ENCODE measurements at places on chromosomes 16 and 17.
A peak's percentile ranks its signal among the peaks of the same experiment; 100 is the strongest.

GRCh38 chr17:38341035-38341721 lies 2.6 kb downstream of the GPR179 start:
- DNase-seq: no peak

DNA sequence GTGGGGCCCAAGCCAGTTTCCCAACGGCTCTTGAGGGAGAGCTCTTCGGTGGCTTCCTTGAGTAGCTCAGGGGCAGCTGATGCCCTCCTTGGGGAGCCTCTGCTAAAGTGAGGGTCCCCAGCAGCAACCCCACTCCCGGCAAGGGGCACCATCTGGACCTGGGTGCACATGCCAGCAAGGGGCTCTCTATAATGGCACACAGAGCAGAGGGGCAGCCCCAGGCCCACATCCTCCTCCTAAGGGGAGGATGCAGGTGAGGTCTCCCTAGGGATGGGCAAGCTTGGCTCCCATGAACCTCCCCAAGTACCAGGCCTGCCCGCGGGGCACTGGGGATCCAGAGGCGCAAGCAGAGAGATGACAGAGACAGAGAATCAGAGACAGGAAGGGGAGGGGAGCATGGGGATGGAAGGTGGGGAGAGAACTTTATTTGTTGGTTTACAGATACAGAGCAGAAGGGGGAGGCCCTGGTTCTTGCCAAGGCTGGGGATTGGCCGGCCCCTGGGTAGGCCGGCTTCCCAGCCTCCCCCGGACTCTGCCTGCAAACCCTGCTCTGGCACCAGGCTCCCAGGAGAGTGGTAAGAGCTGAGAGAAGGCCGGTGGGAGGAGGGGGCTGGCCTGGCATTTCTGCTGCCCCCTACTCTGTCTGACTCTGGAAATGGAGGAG lies 61.4 kb downstream of the SRCIN1 start:
- DNase-seq: no peak

GRCh38 chr16:17106243-17106791 lies 364.4 kb downstream of the XYLT1 start:
- no peak for DNase-seq

DNA sequence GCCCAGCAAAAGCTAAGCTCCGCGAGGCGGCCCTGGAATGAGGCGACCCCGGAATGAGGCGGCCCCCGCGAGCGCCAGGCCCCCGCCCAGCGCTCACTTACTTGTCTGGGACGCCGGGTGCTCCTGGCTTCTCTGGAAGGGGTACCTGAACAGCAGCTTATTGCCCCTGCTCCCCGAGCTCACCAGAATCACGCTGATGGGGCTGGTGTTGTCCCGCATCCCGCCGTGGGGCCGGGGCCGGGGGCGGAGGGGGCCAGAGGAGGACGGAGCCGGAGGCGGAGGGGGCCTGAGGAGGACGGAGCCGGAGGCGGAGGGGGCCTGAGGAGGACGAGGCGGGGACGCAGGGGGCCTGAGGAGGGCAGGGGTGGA lies 440 bp downstream of the NPRL3 start:
- no peak for DNase-seq

DNA sequence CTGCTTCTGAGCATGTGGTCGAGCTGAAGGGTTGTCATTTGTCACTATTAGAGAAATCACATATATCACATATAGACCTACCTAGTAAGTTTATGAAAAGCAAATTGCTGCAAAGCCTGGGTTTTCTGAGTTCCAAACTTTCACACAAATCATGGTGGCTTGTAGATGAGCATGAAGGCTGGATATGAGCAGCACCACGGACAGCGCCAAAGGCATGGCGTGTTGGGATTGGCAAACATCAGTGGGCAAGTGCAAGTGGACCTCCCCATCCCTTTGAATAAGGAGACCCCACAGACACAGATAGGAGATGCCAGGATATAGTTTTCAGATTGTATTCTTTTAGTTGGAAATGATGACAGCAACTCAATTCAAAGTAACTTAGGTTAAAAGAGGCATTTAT lies 77.6 kb upstream of the CACNG3 start:
- no peak for DNase-seq

DNA sequence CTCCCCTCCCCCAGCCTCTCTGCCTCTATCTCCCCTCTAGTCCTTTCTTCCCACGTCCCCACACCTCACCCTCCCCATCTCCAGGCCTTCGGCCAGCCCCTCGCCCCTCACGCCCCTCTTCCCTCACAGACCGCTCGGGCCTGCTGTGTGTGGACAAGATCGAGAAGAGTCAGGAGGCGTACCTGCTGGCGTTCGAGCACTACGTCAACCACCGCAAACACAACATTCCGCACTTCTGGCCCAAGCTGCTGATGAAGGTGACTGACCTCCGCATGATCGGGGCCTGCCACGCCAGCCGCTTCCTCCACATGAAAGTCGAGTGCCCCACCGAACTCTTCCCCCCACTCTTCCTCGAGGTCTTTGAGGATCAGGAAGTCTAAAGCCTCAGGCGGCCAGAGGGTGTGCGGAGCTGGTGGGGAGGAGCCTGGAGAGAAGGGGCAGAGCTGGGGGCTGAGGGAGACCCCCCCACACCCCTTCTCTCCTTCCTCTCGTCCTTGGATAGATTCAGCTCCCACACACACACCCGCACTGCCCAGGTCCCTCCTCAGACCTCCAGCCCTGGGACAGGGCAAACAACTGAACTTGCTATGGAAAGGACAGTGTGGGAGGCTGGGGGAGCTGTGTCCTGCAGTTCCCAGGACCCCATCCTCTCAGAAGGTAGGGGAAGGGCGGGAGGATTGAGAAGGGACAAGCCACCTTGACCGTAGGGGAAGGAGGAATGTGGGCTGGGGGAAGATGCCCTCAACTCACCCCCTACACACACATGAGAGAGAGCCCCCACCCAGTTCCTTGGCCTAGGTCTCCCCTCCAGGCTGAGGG lies 11.1 kb downstream of the NR1D1 start:
- DNase-seq: no peak

- DNase-seq: no peak
Measured at GRCh38 chr16:54750249-54750648, 180.4 kb upstream of the IRX5 start.

DNA sequence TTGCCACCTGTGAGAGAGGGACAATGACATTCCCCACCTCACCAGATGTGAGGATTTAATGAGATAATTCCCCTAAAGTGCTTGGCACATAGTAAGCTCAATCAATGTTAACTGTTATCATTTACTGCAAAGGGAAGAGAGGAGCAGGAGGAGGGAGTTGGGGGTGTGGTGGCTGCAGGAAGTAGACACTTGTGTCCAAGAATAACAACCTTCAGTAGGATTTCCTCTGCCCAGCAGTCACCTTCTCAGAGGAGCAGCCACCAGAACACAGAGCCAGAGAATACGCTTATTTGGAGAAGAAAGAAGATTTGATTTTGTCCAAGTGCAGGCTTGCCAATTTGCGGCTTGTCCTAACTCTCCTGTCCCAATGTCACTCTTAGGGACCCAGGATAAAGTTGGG lies 10.2 kb downstream of the CBX4 start:
- no peak for DNase-seq

DNA sequence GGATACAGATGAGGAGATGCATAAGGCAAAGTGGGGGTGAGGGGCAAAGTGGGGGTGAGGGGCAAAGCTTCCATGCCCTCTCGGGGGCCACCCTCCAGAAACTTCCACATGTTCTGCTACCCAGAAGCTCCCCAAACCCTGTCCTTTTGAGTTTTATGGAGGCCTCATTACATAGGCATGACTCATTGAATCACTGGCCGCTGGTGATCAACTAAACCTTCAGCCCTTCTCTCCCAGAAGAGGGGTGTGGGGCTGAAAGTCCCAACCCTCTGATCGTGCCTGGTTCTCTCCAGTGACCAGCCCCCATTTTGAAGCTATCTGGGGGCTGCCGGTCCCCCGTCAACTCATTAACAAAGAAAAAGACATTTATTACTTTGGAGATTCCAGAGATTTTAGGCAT lies 27.5 kb downstream of the ITGAE start:
- no peak for DNase-seq

DNA sequence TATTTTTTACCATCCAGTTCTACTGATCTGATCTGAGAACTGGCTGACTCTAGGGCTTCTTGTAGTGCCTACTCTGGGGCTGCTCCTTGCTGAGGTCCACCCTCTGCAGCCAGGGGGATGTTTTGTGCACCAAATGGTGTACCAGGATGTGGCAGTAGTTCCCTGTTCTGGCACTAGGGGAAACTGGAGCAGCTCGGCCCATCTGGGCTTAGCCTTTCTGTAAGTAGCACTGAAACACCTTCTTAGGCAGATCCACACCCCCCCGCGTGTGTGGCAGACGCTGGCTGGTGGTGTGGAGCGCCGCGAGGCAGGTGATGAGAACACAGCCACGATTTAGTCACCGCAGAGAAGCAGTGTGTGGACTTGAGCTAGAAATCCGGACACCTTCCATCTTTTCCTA lies 17.0 kb downstream of the DUSP14 start:
- DNase-seq: no peak

- no peak for DNase-seq
Measured at GRCh38 chr17:43901861-43902589, 5.3 kb downstream of the MPP2 start.

- no peak for DNase-seq
Measured at GRCh38 chr16:11092788-11093571, 148.6 kb downstream of the CLEC16A start.

DNA sequence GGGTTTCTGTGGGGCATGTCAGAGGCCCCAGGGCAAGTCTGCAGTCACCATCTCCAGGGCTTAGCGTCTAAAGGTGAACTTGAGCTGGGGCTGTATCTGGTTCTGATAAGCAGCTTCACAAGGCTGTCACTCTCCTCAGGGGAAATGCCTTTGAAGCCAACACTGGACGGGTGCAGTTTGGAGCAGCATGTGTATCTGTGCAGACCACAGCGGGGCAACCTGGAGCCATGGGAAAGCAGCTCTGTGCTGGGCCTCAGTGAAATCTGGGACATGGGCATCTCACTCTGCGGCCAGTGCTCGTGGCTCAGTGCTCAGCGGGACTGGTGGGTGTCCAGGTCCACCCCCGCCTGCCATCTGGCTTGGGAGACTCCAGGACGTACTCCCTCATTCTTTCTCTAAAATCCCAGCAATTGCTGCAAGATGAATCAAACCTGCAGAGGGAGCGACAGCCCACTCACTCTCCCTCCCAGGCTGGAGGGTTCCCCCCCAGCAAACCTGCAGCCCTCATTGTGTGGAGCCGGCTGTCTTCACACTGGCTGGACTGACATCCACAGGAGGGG lies 63.5 kb downstream of the PRMT7 start:
- no peak for DNase-seq

GRCh38 chr17:30717291-30718098 lies 107.0 kb downstream of the CRLF3 start:
- no peak for DNase-seq

GRCh38 chr16:48542966-48543365 lies 67.0 kb downstream of the N4BP1 start:
- DNase-seq: no peak

DNA sequence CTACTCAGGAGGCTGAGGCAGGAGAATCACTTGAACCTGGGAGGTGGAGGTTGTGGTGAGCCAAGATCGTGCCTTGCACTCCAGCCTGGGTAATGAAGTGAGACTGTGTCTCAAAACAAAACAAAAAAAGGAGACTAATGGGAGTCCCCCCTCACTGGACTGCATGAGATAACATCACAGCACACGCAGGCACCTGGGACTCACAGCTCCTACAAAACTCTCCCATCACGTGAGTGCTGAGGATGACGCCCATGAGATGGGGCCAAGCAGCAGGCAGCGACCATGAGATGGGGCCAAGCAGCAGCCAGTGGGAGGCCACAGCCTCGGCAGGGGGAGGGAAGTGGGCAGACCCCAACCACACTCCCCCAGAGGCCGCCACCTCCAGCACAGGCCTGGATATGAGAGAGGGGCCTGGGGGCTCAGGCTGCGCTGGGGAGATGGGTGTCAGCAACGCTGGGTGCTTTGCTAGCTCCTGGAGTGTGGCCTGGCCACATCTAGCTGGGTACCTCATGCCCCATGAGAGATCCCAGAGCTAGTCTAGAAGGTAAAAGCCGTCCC lies 15.4 kb downstream of the DNAAF8 start:
- no peak for DNase-seq

- DNase-seq: peak; percentile 48
Measured at GRCh38 chr17:28484296-28484695, 10.9 kb downstream of the SLC13A2 start.

GRCh38 chr17:82929011-82929622 lies 89.3 kb upstream of the ZNF750 start:
- DNase-seq: no peak

GRCh38 chr16:74673876-74674275 lies 7.2 kb upstream of the RFWD3 start:
- no peak for DNase-seq

GRCh38 chr17:17032131-17032692 lies 10.0 kb upstream of the MPRIP start:
- DNase-seq: no peak

DNA sequence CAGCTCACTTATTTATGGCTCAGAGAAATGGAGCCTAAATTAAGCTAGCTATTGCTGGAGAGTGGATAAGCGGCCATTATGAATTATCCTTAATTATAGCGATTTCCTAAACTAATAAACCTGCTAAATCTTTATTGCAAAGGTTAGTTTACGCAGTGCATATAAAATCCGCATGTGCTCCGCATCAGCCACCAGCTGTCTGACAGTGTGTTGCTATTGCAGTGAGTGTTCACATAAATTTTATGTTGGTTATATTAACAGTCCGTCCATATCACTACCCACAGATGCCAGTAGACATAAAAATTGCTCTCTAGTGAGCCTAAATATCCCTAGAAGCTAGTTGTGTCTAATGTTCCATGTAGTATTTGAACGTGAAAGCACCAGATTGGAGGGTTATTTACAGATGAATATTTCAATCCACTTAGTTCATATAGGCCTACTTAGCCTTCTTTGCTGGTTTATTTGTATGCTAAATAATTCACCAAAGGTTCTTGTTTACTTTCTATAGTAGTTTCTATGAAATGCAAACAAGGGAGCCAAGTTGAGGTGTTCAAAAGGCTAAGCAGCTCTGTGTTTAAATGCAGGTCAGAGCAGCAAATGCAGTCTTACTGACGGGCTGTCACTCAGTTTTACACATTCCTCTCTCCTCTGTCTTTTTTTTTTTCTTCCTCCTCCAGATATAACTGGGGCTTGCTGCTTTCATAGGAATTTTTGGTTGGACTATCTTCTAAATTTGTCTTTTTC lies 219.1 kb downstream of the IRX3 start:
- no peak for DNase-seq

DNA sequence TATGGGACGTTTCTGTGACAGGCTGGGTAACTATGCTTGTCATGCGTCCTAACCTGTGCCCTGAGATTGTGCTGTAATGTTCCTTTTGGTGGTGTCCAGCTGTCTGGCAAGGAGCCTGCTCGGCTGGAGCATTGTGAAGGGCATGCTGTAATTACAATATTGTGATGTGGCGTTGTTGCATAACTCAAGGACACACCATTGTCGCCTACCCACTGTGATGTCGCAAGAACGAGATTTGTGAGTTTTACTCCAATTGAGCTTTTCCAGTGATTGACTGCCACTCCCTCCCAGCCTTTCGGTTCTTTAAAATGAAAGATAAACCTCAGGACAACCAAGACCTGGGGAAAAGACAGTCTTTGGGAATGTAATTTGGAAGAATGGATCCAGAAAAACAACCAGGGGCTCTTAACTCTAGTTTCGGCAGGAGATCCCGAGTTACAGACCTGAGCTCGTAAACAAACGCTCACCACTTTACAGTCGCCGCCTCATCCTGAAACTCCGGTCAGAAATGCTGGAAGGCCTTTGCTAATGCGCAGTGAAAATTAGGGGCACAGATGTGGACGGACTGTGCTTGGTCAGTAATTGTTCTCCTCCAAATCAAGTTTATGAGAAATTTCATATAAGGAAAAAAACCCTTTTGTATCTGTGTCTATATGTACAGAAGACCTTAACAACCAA lies 1.3 kb downstream of the ZNF750 start:
- DNase-seq: no peak
